ENCODE measurements at places on chromosomes 2 and 18.

DNA sequence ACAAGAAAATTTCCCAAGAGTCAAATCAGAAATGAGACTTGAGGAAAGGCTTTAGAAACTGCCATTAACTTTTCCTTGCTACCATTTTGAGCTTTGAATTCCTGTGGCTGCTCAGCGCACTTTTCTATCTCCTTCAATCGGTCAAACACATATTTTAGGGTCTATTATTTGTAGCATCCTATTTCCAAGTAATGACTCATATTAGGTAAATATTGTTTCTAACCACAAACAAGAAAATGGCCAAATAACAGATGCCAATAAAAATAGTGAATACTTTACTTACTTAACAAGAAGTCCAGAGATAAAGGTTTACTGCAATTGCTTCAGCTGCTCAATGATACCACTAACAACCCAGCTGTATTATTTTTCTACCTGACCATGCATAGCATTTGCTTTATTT lies 29.7 kb upstream of the CCDC178 start:
- no peak for DNase-seq

DNA sequence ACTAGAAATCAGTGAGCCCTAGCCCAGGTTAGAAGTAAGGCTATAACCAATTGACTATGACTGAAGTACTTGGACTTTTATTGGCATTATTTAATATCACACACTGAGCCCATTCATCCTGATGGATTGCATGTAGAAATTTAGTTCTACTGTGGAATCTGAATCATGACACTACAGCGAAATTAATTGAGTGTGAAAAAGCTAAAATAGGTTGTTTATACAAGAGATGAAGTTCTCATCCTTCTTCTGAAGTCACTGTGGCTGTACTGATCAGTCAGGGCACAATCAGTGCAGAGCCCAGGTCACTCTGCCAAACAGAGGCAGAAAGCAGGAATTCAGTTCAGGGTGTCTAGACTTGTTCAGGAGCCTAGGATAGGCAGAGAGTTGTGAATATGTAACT lies 158.9 kb downstream of the BABAM2 start:
- DNase-seq: no peak

DNA sequence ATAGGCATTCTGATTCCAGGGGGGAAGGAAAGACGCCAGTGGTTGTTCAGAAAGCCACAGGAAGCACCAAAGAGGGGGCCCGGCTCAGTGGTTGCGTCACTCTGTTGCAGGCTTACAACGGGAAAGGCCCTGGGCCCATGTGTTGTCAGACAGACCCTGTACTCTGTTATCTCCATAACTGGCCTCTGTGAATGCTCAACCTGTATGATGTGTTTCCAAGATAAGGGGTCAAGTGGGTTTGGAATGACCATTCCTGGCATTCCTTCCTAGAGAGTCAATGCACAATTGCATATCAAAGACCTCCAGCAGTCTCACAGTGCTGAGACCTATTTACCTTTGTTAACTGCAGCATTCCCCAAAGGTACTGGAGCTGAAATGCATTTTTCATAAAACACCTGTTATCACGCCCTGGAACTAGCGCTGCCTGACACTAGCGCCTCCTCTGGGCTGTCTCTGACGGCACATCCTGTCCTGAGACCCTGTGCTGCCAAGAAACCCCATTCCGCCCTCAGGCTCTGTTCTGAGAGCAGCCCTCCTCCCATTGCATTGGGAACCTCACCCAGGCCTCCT lies 13.2 kb upstream of the LRRFIP1 start:
- no peak for DNase-seq

- no peak for DNase-seq
Observed at GRCh38 chr2:230722207-230722885, 9.7 kb downstream of the CAB39 start.

DNA sequence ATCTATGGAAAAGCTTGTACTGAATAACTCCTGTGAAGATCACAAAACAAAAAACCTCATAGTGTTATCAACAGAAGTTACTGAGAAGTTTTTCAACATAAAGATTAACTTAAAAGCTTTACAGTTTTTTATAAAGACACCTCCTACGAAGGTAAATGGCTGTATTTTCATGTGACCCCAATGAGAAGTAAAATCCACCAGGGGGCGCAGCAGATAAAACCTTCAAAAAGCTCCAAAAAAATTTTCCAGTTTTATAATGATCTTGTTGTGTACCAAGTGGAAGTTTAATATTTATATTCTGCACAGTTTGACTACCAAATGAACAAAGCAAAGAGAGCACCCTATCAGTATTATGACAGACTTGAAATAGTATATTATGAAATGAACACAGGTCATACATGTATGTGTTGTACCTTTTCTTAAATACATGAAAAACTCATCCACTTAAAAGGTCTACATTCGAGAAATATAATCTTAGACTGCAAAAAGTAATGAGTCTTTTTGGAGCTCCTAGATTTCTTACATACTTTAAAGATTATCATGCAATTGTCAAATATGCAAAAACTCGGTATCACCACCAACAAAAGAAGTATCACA lies 38.5 kb downstream of the PNO1 start:
- DNase-seq: no peak

GRCh38 chr2:110101901-110102803 lies 13.5 kb downstream of the MALL start:
- DNase-seq: no peak

DNA sequence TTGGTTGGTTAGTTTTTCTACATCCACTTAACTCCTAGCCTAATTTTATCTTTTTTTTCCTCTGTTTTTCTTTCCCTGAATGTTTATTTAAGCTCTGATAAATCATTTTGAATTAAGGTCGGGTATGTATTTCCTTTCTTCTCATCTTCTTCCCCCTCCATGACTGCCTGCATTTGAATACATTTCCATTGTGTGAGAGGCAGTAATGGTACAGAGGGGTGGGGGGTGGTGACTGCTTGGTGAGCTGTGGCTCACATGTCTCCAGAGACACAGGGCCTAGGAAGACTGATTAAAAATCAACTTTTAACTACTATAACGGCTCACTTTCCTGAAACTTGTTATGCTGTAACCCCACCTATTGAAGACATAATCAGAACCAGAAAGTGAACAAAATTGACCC lies 58.0 kb downstream of the NEDD4L start:
- DNase-seq: no peak

- no peak for DNase-seq
Observed at GRCh38 chr2:230906471-230907230, 18.4 kb downstream of the GPR55 start.

- no peak for DNase-seq
Observed at GRCh38 chr2:42567364-42567763, 1.1 kb upstream of the MTA3 start.

GRCh38 chr18:70577023-70577420 lies 288.2 kb downstream of the SOCS6 start:
- no peak for DNase-seq

DNA sequence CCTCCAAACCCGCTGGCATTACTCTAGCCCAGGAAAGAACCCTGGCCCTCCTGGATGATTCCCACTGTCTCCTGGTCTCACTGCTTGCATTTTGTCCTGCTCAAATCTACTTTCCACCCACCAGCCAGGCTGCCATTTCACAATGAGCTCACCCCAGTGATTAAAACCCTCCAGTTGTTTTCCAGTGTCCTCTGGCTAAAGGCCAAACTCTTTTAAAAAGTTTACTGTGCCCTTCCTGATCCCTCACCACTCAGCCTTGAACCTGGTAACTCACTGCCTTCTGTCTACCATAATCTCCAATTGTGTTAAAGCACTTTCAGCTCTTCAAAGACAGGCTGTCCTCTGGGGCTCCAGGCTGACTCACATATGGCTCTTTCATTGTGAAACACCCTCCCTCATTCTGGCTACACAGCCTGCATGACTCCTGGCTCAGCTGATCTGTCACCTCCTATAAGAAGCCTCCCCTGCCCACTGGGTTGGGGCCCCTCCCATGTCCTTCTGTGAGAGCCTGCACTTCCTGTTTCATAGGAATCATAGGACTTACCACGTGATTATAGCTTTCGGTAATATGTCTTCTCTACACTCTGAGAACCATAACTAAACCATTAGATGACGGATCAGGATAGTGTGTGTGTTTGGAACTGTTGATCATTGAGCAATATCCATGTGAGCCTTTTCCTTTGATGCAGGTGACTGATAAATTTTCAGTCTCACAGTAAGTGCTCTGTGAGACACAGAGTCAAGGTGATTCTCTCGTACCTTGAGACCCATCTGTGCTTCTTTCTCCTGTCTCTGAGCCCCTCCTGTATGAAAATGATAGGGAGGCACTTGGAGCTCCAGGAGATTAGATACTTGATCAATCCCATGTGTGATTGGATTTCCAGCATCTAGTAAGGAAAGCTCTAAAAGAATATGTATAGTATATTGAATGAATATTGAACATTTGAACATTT lies 590.8 kb upstream of the ID2 start:
- peak; percentile 67 for DNase-seq

DNA sequence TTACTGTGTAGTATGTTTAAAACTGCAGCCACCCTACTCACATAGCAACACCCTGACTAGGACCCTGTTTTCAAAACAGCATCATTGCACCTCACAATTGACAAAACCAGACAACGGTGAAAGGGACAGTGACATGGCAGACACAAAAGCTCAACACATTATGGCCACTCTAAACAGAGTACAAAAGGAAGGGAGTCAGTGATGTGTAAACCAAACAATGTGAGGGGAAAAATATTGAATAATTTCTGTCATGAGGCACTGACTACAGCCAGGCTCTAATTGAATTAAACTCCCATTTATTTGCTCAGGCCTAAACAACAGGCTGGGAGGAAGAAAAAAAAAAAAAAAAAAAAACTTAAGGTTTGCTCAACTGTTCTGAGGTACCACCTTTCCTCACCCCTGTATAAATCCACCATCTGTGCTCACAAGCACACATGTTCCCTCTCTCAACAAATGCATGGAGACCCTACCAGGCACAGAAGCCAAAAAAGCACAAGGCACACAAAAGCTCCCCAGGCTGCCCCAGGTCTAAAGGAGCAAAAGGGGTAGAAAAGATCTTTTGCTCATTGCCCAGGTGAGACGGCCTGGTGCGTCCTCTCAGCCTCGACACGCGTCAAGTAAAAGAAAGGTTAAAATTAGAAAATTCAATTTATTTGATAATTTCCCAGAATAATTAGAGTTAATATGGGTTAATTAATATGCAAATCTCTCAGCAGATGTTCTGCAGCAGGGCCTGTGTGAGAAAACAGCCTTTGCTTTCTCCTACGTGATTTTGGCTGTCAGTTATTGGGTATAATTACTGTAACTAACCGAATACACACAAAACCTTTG lies 80.9 kb downstream of the ZEB2 start:
- DNase-seq: no peak

GRCh38 chr2:205139822-205140463 lies 542.4 kb upstream of the NRP2 start:
- no peak for DNase-seq

DNA sequence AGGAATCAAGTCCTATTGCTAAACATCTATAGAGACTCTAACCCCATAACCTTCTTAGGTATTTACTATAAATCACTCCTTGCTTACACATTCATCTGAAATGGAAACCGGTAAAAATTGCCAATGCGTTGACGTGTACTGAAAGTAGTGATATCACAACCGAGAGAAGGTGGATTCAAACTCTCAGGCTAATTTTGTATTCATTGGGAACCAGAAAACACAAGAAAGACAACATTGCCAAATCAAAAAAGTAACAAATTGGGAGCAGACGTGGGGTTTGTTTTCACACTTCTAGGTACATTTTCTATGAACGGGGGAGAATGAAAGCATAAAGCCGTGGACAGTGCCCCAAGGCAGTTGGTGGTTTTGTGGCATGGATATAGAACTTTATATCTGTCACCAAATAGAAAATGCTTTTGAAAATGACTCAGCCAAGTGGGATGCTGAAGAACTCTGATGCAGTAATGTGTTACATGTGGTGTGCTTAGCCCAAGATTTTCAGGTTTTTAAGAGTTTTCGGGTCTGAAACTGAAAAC lies 155.1 kb upstream of the RASGRP3 start:
- peak; percentile 26 for DNase-seq

DNA sequence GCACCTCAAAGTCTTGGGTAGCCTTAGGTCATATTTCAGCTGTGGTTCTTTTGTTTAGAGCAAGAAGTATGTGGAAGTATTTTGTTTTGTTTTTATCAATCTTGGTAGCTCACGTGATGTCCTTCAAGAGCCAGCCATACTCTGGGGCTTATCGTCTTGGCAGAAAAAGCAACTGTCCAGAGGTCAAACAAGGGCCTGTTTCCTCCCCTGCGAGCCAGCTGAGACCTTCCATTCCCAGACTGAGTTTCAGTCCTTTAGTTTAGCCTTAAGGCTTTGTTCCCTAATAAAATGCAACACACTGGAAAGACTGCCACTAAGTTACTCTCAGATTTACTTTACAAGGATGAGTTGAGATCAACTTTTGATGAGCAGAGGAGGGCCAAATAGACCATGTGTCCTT lies 63.5 kb downstream of the TXNL1 start:
- no peak for DNase-seq

DNA sequence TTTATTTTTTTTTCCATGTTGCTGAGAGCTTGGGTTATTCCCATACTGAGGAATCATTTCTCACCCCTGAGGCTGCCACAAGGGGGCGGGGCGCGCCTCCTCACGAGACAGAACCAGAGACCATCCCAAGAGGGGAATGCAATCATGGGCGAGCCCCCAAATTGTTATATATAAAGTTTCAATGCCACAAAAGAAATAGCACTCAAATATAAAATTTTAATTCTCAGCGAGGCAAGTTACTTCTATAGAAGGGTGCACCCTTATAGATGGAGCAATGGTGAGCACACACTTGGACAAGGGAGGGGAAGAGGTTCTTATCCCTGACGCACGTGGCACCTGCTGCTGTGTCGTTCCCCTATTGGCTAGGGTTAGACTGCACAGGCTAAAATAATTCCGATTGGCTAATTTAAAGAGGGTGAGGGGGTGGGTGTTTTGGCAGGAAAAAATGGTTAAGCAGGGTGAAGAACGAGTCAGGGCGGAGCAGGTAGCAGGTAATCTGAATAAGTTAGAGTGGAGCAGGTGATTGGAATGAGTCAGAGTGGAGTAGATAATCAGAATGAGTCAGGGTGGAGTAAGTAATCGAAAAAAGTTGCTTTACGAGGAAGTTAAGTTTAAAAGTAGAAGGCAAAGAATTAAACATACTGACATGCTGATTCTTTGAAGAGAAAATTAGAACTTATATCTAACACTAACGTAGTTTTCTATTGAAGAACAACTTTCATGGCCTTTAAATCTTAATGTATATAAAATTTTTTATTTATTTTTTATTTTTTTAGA lies 177.5 kb downstream of the MTCL1 start:
- DNase-seq: no peak

GRCh38 chr2:191059308-191059707 lies 45.3 kb upstream of the STAT1 start:
- DNase-seq: no peak

GRCh38 chr2:224910574-224910925 lies 131.7 kb downstream of the DOCK10 start:
- no peak for DNase-seq

GRCh38 chr2:179234658-179235240 lies 29.9 kb downstream of the SESTD1 start:
- no peak for DNase-seq

DNA sequence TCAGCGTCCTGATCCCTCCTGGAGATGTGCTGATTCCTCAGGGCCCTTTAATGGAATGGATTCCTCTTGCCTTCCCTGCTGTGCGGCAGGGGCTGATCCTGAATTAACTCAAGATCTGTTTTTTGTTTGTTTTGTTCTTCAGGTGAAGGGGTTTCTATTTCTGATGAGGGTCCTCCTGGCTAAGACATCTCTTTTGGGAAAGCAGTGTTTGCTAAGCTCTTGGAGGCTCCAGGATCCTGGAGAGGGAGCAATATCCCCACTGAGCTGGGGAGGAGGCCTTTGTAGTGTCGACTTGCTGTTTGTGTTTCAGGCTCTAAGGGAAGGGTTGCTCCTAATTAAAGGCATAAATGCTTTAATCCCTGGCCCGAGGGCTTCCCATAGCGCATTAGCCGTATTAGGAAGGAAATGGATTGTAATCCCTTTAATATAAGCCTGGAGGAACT lies 65.3 kb upstream of the FOXI3 start:
- DNase-seq: no peak
